Urinary bladder (tissue), 4 donors: ENCODE measurements at places on chromosomes 13 and 19. TPM values are rescaled to one million over a fixed set of nuclear protein-coding genes. Genes with fewer than 3 reads are reported as not detected.

GRCh38 chr13:26964278-26965250, 204.0 kb upstream of the GPR12 start:
- DNase-seq = no peak

The KLC3 gene
- total RNA-seq = 0.16 TPM

DNA sequence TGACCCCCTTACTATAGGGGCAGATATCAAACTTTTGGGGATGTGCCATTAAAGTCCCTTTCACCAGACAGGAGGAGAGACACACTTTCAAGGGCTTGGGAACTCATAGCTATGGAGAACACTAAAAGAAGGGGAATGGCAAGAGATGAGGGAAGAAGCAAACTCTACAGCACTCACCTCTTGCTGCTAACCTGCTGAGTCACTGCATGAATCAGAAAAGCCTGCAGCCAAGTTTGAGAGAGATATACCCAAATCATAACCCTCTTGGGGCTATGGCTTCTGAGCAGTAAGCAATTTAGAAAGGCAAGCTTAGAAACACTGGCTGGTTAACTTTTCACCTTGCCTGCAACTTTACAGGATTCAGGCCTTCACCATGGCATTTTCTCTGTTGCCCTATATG, 1028.0 kb downstream of the UQCRFS1 start:
- no peak for DNase-seq

- DNase-seq = no peak
Measured at GRCh38 chr13:106534639-106535551, 567 bp downstream of the EFNB2 start.

The PSG6 gene
- not detected for total RNA-seq

DNA sequence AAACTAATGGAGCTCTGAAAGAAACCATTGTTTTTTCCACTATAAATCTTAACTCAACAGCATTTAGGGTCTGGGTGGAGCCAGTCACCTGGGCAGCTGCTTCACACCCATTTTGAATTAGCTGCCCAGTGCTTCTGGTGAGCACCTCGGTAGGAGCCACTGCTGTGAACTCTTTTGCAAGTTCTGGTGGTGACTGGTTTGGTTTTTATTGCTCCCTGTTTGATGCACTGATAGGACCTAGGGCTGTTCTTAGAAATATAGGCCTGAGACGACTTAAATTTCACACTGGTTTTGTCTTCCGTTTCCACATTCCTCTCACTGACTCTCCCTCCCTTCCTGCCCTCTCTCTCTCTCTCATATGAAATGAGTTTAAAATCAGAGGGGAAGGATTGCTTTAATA, 103.9 kb downstream of the GGACT start:
- no peak for DNase-seq

The MEIOSIN gene
- not detected for total RNA-seq

DNA sequence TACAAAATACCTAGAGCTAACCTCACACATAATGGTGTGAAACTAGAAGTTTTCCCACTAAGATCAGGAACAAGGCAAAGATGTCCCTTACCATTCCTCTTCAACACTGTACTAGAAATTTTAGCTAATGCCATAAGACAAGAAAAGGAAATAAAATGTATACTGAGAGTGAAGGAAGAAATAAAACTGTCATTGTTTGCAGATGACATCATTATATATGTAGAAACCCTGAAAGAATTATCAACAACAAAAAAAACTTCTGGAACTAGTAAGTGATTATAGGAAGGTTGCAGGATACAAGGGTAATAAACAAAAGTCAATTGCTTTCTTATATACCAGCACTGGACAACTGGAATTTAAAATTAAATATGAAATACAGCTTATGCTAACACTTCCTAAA, 93.7 kb downstream of the TNFSF11 start:
- DNase-seq = no peak

DNA sequence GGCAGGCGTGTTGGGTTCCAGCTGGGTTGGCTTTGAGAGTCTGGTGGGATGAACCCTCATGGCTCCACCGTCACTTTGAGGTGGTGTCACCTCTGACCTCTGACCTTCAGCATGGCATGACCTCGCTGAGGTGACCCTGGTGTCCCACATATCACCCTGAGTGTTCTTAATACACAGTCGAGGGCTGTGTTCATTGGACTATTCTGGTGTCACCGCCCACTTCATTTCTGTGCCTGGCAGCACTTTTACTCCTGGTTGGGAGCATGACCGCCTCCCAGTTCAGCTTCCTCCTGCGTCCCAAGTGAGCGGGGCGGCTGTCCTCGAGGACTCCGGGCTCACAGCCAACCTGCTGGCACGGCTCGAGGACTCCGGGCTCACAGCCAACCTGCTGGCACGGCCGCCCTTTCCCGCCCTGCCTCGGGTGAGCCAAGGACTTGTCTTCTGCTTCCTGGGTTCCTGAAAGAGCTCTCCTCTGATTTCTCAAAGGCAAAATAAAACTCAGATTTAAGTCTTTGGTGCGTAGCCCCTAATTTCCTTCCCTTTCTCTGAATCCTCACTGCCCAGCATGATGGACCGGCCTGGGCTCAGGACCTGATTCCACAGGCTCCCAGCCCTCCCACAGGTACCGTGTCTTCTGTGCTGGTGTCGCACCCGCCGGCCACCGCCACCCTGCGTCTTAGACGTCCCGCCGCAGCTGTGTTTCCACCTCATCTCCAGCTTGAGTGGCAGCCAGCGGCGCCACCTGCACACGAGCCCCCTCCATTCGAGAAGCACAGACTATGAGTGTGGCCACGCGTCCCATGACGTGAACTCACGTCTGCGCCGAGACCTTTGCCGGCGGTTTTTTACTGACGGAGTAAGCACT, 10.4 kb downstream of the ATP4B start:
- no peak for DNase-seq

The LAIR1 gene
- total RNA-seq = 11.8 TPM

The KRTDAP gene
- not detected for total RNA-seq

The NMRK2 gene
- 1.3 TPM for total RNA-seq
